ENCODE measurements at places on chromosomes 3 and 15. TPM values are rescaled to one million over a fixed set of nuclear protein-coding genes. Genes with fewer than 3 reads are reported as not detected.

DNA sequence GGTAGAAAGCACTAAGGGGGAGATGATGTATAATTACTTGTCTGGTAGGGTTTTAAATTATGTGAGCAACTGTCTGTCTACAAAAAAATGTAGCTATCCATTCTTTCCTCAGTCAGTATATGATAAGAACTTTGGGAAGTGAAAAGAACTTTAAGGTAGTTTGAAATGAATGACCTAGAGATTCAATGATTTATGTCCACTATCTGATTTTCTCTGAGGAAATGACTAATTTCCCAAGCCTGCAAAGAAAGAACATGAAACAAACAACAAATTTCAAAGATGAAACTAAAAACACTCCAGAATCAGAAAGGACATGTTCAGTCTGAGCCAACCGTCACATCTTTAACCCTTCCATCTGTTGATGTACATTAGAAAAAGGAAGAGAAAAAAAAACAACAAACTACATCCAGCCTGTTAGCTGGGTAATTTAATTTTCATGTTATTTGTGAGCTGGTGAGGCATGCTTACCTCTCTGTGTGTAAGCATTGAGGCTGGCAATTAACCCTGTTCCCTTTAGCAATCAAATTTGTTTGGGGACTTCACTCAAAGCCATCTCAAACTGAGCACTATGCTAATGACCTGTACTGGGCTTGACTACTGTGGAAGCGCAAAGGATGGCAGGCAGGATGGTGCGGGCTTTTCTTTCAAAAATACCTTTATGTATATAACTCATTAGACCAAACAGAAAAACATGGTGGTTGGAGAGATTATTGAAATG lies 220.1 kb downstream of the TUSC7 start:
- H3K27ac ChIP-seq, result no peak overlapping the region
- no peaks in the 10 kb centered on the region for H3K36me3 ChIP-seq
- H3K4me1 ChIP-seq, result peaks cover 7% of the 10 kb centered on the region
- no peak for DNase-seq
- H3K27me3 ChIP-seq, result no peaks in the 10 kb centered on the region
- H3K4me3 ChIP-seq, result no peak overlapping the region

- no peaks in the 10 kb centered on the region for H3K27me3 ChIP-seq
- H3K4me3 ChIP-seq, result no peak overlapping the region
- H3K27ac ChIP-seq, result no peak overlapping the region
These were observed 102.7 kb downstream of the PLXNA1 start for GRCh38 chr3:127085576-127085975.

Gene ATP13A4
- not detected for total RNA-seq

- no peak overlapping the region for H3K4me3 ChIP-seq
- H3K27me3 ChIP-seq, result no peaks in the 10 kb centered on the region
- no peaks in the 10 kb centered on the region for H3K4me1 ChIP-seq
- H3K36me3 ChIP-seq, result peaks cover 78% of the 10 kb centered on the region
- DNase-seq, result no peak
- no peak overlapping the region for H3K27ac ChIP-seq
These were observed 8.0 kb downstream of the NISCH start for GRCh38 chr3:52463416-52463815.

DNA sequence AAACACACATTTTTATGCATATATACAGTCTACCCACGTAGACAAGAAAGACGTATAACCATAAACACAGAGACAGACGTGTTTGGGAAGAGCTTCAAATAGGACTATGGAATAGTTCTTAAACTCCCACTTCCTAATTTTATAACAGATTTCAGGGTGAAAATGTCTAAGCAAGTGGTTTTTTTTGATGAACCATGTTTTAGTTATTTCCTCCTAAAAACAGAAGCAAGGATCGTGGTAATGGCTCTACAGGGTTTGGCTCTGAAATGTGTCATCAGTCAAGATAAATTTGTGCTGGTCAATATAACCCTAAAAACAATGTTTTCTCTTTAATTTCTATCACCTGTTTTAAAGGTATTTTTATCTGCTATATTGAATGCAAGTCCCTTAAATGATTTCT lies 58.2 kb downstream of the FMN1 start:
- H3K36me3 ChIP-seq, result no peaks in the 10 kb centered on the region
- peaks cover 12% of the 10 kb centered on the region for H3K4me1 ChIP-seq
- no peak overlapping the region for H3K4me3 ChIP-seq

DNA sequence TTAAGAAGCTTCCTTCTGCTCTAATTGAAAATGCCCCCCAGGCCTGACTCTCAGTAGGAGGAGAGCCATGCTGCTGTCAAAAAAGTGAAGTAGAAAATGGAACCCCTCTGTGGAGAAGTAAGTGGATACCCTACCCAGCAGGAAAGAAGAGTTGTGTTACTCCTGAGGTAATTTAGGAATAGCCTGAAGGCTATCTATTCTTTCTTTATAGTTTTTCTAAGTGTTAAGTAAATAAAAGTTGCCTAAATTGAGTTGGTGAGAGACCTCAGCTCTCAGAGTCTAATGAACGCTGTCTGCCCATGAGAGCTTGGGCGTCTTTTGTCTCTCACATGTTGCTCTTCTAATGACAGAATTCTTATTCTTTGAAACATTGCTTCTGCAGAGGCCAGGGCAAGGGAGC lies 116.2 kb downstream of the NSUN3 start:
- H3K27me3 ChIP-seq, result no peaks in the 10 kb centered on the region
- DNase-seq, result no peak
- no peak overlapping the region for H3K27ac ChIP-seq
- H3K4me1 ChIP-seq, result peaks cover 12% of the 10 kb centered on the region

DNA sequence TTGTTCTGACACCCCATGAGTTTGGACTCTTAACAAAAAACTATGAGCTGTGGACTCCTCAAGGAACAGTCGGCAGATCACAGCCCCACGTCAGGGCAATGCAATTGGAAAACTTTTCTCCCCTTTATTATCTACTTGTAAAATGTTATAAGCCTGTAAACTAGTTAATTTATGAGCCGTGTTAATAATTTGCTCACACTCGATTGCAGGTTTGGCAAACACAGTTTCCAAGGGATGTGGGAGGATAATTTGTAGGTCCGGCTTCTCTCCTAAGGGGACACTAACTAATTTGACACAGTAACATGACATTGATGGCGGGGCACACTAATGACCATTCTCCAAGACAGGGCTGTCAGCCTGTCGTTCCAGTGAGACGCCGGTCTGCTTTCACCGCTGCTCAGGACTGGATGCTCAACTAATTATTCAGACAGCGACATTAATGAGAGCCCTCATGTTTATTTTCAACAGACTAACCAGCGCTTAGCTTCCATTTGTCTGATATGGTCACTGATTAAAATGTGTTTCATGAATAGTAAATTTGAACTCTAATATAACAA lies 222.1 kb downstream of the FOXP1 start:
- no peak overlapping the region for H3K27ac ChIP-seq
- DNase-seq, result no peak
- no peak overlapping the region for H3K4me3 ChIP-seq
- no peaks in the 10 kb centered on the region for H3K4me1 ChIP-seq

- no peaks in the 10 kb centered on the region for H3K27me3 ChIP-seq
- no peak overlapping the region for H3K4me3 ChIP-seq
- no peak for DNase-seq
- peaks cover 13% of the 10 kb centered on the region for H3K4me1 ChIP-seq
- H3K27ac ChIP-seq, result no peak overlapping the region
These were observed 1.2 kb upstream of the SNAPC5 start for GRCh38 chr15:66498501-66499386.

- peak; percentile 48 for DNase-seq
- H3K27ac ChIP-seq, result no peak overlapping the region
- no peaks in the 10 kb centered on the region for H3K27me3 ChIP-seq
- H3K36me3 ChIP-seq, result no peaks in the 10 kb centered on the region
These were observed 112.5 kb downstream of the ADAMTS9 start for GRCh38 chr3:64575211-64575844.

Gene PLCH1
- 0.12 TPM for total RNA-seq

Gene GOLGA8S
- 0.16 TPM for total RNA-seq

GRCh38 chr3:94544131-94544789 lies 481.4 kb downstream of the NSUN3 start:
- no peak for DNase-seq
- H3K27me3 ChIP-seq, result no peaks in the 10 kb centered on the region
- no peaks in the 10 kb centered on the region for H3K4me1 ChIP-seq
- H3K27ac ChIP-seq, result no peak overlapping the region
- no peaks in the 10 kb centered on the region for H3K36me3 ChIP-seq

DNA sequence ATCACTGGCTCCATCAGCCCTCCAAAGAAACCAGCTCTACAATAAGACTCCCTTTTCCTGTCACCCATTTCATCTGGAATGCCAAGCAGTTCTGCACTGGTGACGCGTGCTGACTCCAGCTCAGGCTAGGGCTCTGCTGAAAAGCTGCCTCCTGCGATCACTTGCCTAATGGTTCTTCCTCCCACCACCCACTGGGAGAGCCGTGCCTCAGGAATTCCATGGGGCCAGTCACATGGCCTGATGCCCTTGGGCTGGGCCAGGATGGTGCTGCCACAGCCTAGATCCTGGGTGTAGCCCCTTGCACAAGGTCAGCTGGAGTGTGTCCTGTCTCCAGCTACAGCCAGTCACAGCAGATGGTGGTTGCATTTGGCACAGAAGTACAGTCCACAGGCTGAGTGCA lies 98.9 kb downstream of the DNAJB8 start:
- H3K4me1 ChIP-seq, result peaks cover 6% of the 10 kb centered on the region
- DNase-seq, result peak; percentile 57
- H3K27me3 ChIP-seq, result no peaks in the 10 kb centered on the region
- H3K36me3 ChIP-seq, result peaks cover 8% of the 10 kb centered on the region

Gene GP5
- 0.15 TPM for total RNA-seq

Gene CYP1A2
- total RNA-seq, result not detected

- H3K27ac ChIP-seq, result no peak overlapping the region
- peaks cover 14% of the 10 kb centered on the region for H3K4me1 ChIP-seq
- DNase-seq, result no peak
- no peaks in the 10 kb centered on the region for H3K27me3 ChIP-seq
- H3K4me3 ChIP-seq, result no peak overlapping the region
These were observed 95.0 kb upstream of the CCDC80 start for GRCh38 chr3:112735926-112736325.

- H3K36me3 ChIP-seq, result peaks cover 6% of the 10 kb centered on the region
- peak; percentile 39 for DNase-seq
- peaks cover 56% of the 10 kb centered on the region for H3K27me3 ChIP-seq
- no peaks in the 10 kb centered on the region for H3K4me1 ChIP-seq
These were observed 276.6 kb downstream of the RPLP1 start for GRCh38 chr15:69729167-69729748.

Gene GOLGA6L7
- total RNA-seq, result not detected

GRCh38 chr15:51390966-51391422 lies 49.5 kb downstream of the GLDN start:
- no peaks in the 10 kb centered on the region for H3K27me3 ChIP-seq
- H3K4me1 ChIP-seq, result no peaks in the 10 kb centered on the region
- H3K36me3 ChIP-seq, result no peaks in the 10 kb centered on the region
- DNase-seq, result no peak

Gene TM4SF4
- total RNA-seq, result not detected

GRCh38 chr3:49352281-49352680 lies 5.9 kb downstream of the GPX1 start:
- DNase-seq, result no peak
- H3K4me3 ChIP-seq, result peak overlapping the region; percentile 45
- peaks cover 35% of the 10 kb centered on the region for H3K4me1 ChIP-seq
- H3K27me3 ChIP-seq, result no peaks in the 10 kb centered on the region
- peak overlapping the region; percentile 82 for H3K27ac ChIP-seq
- peaks cover 47% of the 10 kb centered on the region for H3K36me3 ChIP-seq

Gene ALDH1A2
- 1.3 TPM for total RNA-seq

Gene DUOXA1
- 1.3 TPM for total RNA-seq

DNA sequence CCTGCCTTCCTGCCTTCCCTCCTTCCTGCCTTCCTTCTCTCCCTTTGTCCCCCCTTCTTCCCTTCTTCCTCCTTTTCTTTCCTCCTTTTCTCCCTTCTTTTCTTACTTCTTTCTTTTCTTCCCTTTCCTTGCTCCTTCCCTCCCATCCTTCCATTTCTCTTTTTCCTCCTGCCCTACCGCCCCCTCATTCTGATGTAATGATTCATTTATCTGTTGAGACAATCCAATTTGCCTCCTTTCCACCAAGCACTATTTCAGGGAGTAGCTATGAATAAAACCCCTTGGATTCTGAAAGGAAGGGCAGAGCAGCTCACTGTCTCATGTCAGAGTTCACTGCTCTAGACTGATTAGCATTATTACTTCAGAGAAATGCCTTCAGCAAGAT lies 462.6 kb downstream of the PDCD6IP start:
- H3K27ac ChIP-seq, result no peak overlapping the region
- H3K4me3 ChIP-seq, result no peak overlapping the region
- peak; percentile 3 for DNase-seq
- H3K4me1 ChIP-seq, result peaks cover 6% of the 10 kb centered on the region
- H3K27me3 ChIP-seq, result peaks cover 29% of the 10 kb centered on the region
- H3K36me3 ChIP-seq, result no peaks in the 10 kb centered on the region

Gene LSG1
- 35.1 TPM for total RNA-seq

Gene ATP13A5
- not detected for total RNA-seq

- H3K4me3 ChIP-seq, result no peak overlapping the region
- no peaks in the 10 kb centered on the region for H3K27me3 ChIP-seq
- no peak for DNase-seq
These were observed 129.4 kb downstream of the STT3B start for GRCh38 chr3:31661993-31662670.

DNA sequence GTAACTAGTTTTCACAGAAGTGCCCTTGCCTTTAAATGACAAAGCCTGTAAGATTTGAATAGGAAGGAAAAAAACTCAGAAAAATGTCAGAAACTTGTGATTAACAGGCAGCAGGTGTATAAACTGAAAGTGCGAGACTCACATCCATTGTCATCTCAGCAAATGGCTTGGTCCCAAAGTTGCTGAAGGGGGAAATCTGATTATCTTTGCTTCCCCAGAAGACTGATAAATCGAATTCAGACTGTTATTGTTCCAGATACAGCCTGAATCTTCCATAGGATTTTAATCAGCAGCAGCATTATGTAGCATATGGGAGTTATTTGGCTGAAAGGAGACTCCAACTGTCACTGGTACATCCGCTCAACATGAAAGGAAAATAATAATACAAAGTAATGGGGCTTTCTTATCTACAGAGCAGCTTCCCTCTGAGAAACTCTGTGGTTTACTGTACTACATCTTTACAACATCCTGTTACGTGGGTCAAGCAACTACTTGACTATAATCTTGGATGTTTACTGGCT lies 550.4 kb upstream of the CCDC54 start:
- no peaks in the 10 kb centered on the region for H3K36me3 ChIP-seq
- H3K4me3 ChIP-seq, result no peak overlapping the region
- H3K4me1 ChIP-seq, result peaks cover 3% of the 10 kb centered on the region
- H3K27ac ChIP-seq, result no peak overlapping the region

GRCh38 chr15:76973362-76973743 lies 21.6 kb upstream of the PSTPIP1 start:
- H3K36me3 ChIP-seq, result no peaks in the 10 kb centered on the region
- no peaks in the 10 kb centered on the region for H3K4me1 ChIP-seq
- no peaks in the 10 kb centered on the region for H3K27me3 ChIP-seq
- peak; percentile 35 for DNase-seq
- H3K4me3 ChIP-seq, result no peak overlapping the region
- no peak overlapping the region for H3K27ac ChIP-seq

- H3K4me3 ChIP-seq, result no peak overlapping the region
- H3K27me3 ChIP-seq, result peaks cover 11% of the 10 kb centered on the region
- peak overlapping the region; percentile 39 for H3K27ac ChIP-seq
- peaks cover 17% of the 10 kb centered on the region for H3K4me1 ChIP-seq
- peak; percentile 49 for DNase-seq
These were observed 63.6 kb upstream of the ARL8B start for GRCh38 chr3:5058471-5058951.

Gene C3orf33
- total RNA-seq, result 3.6 TPM

- H3K27me3 ChIP-seq, result no peaks in the 10 kb centered on the region
- no peak overlapping the region for H3K4me3 ChIP-seq
- DNase-seq, result no peak
- H3K36me3 ChIP-seq, result no peaks in the 10 kb centered on the region
- H3K27ac ChIP-seq, result no peak overlapping the region
- peaks cover 18% of the 10 kb centered on the region for H3K4me1 ChIP-seq
These were observed 124.6 kb downstream of the FOXB1 start for GRCh38 chr15:60128710-60129109.

Gene SACM1L
- 44.5 TPM for total RNA-seq
